K562 (cell line): ENCODE measurements at places on chromosomes 3 and 15. TPM values are rescaled to one million over a fixed set of nuclear protein-coding genes. Genes with fewer than 3 reads are reported as not detected.

DNA sequence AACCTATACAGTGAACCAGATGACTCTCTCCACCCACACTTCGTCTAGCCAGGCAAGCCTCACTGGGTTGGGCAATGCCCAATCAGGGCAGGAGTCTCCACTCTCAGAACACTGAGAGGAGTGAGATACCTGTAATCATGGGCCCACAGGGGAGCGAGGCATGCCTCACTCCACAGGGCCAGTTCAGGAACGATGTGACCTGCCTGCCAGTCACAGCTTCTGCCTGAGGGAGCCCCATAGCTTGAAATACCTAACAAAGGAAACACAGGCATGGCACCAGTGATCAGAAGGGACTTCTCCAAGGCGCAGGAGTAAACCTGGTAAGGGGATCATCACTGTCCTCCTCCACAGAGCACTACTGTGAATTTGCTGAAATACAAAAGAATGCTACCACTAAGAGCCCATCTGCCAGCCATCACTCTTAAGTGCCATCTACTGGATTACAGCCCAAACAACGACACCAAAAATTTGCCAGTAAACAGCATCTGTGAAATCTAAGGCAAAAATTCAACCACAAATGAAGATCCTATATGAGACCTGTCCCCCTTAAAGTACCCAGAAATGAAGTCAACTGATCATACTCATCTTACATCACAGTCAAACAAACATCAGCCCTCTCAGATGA, 689.9 kb upstream of the SEMA6D start:
- no peak overlapping the region for H3K4me3 ChIP-seq
- H3K4me1 ChIP-seq: no peaks in the 10 kb centered on the region
- H3K27ac ChIP-seq: no peak overlapping the region
- H3K27me3 ChIP-seq: no peaks in the 10 kb centered on the region
- no peak for DNase-seq
- H3K36me3 ChIP-seq: no peaks in the 10 kb centered on the region

GRCh38 chr3:146221276-146221675, 29.6 kb downstream of the PLSCR4 start:
- H3K4me3 ChIP-seq: no peak overlapping the region
- no peak for DNase-seq
- H3K27me3 ChIP-seq: no peaks in the 10 kb centered on the region
- no peaks in the 10 kb centered on the region for H3K4me1 ChIP-seq
- H3K36me3 ChIP-seq: no peaks in the 10 kb centered on the region

DNA sequence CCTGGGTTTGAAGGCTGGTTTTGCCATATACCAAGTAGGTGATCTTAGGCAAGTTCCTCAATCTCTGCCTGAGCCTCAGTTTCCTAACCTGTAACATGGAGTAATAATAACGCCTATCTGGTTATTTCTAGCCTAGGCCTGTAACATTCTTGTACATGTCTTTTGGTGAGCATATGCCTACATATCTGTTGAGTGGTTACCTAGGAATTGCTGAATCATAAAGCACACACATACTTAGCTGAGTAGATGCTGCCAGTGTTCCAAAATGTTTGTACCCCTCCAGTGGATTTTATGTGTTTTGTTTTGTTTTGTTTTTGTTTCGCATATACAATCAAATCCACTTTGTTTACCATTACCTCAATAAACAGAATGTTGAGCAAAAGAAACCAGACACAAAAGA, 17.4 kb upstream of the MFGE8 start:
- no peak overlapping the region for H3K4me3 ChIP-seq
- no peak overlapping the region for H3K27ac ChIP-seq
- no peaks in the 10 kb centered on the region for H3K4me1 ChIP-seq
- H3K36me3 ChIP-seq: no peaks in the 10 kb centered on the region

- H3K27ac ChIP-seq: no peak overlapping the region
- H3K36me3 ChIP-seq: no peaks in the 10 kb centered on the region
- H3K4me3 ChIP-seq: no peak overlapping the region
- no peak for DNase-seq
Observed at GRCh38 chr3:126684218-126684751, 19.8 kb upstream of the CHCHD6 start.

MAPKAPK3 gene
- 49.6 and 55.1 TPM in 2 replicates for total RNA-seq

DNA sequence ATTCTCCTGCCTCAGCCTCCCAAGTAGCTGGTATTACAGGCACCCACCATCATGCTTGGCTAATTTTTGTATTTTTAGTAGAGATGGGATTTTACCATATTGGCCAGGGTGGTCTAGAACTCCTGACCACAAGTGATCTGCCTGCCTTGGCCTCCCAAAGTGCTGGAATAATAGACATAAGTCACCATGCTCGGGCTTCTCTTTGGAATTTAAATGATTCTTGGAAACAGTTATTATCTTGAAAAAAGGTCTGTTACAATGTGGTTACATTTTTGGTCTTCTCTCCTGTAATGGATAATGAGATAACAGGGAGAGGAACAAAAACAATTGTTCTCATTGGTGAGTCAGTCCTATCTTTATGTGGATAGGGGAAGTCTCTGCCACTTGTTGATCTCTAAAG, 59.8 kb upstream of the AADACL2 start:
- H3K27ac ChIP-seq: peak overlapping the region; percentile 37; the same call in 2 of the 3 replicates
- no peaks in the 10 kb centered on the region for H3K27me3 ChIP-seq
- no peak overlapping the region for H3K4me3 ChIP-seq
- H3K36me3 ChIP-seq: no peaks in the 10 kb centered on the region

MUC13 gene
- total RNA-seq: 0.09 TPM in 2 replicates

RAMAC gene
- total RNA-seq: 26.9 and 28.4 TPM in 2 replicates

- no peaks in the 10 kb centered on the region for H3K27me3 ChIP-seq
- no peak overlapping the region for H3K27ac ChIP-seq
- H3K4me1 ChIP-seq: peaks cover 12% of the 10 kb centered on the region
- H3K4me3 ChIP-seq: no peak overlapping the region
- no peak for DNase-seq
Observed at GRCh38 chr3:14338242-14338641, 64.2 kb upstream of the SLC6A6 start.
